CD4-positive, alpha-beta T cell treated with Interleukin-17A for 1 hour (primary cell): ENCODE measurements at places on chromosomes 5 and 9.
A peak's percentile ranks its signal among the peaks of the same experiment; 100 is the strongest.

DNA sequence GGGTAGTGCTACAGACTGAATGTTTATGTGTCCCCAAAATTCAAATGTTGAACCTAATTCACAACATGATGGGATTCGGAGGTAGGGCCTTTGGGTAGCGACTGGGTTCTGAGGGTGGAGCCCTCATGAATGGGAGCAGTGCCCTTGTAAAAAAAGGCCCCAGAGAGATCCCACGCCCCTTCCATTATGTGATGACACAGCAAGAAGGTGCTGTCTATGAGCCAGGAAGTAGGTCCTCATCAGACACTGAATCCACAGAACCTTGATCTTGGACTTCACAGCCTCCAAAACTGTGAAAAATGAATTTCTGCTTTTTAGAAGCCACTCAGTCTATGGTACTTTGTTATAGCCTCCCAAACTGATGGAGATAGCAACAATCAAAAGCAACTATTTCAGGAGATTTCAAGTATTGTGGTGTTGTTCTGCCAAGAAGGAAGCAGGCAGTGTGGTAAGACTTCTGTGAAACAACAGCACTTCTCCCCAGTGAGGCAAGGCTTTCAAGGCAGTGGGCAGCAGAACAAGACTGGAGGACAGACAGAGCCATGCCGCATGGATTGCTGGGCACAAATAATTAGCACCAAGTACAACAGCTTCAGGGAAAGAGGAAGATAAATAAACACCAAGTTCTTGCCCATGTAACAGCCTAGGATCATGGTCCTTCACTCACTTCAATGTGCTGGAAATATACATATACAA, 76.1 kb downstream of the OR2K2 start:
- no peak for DNase-seq

DNA sequence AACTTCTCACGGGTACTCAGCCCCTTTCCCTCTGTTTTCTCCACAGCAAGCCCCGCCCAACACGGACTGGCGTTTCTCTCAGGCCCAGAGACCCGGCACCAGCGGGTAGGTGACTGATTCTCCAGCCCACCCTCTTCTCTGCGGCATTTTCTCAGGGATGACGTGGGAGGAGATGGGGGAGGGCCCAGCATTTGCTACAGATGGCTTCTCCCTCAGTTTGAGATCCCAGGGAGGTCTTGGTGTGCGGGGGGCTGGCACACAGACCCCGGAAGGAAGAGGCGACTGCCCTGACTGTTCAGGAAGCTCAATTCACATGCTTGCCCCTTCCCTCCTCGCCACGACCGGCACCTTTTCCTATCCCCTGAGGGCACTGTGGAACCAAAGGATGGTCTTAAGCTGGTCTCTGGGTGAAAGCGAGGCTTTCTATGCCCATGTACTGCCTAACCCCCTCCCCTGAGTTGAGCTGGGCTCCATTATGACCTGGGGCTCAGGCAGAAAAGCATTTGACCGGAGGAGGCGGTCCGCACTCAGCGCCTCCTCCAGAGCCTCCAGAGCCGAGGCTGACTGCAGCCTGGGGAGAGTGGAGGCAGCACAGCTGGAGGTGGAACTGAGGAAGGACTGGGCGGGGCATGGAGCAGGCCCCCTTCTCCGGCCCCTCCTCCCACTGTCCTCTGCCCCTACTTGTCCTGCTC, 6.0 kb downstream of the PCDHGC5 start:
- DNase-seq = no peak

DNA sequence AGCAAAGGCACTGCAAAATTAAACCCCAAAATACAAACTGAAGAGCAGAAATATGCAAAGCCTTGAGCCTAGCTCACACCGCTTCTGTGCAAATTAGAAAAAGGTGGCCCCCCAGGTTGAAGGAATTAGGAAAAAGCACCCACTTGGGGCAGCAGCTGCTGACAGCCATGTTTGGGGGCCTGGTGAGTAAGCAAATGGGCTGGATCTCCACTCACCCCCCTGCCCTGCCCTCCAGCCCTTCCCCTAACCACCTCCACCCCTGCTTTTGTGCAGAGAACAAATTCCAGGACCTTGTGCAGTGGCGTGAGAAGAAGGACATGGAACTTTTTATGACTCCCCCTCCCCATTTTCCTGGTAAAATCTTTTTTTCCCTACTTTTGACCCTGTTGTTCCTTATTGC, 92.0 kb upstream of the DNAH5 start:
- DNase-seq = no peak

- DNase-seq = no peak
Measured at GRCh38 chr5:134708301-134708700, 30.0 kb upstream of the CAMLG start.

GRCh38 chr5:73390972-73391371, 57.6 kb downstream of the FOXD1 start:
- no peak for DNase-seq

DNA sequence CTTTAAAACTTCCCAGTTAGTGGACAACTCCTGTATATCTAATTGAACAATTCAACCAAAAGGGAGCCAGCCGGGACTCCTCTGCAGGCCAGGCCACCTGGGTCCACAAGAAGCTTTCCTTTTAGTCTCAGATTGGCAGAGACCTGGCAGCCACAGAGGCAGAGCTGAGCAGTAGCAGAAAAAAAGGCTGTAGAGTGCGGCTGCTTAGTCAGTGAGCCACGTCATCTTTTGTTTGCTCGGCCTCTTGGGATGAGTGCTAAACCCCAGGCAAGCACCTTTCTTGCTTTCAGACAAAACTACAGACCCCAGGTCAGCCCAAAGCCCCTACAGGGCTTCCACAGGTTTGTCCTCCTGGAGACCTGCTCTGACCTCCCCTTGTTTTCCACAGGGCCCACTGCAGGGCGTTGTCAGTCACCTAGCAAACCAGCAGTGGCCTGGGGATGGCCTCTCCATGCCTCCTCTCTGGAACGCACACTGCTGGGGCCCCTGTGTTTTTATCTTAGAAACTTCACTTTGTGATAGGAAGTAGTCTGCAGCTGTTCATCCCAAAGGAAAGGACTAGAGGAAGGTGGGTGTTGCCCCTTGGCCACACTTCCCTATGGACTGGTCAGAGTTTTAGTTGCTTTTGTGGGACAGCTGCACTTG, 49.9 kb downstream of the SHB start:
- no peak for DNase-seq

GRCh38 chr5:27267209-27267824, 228.9 kb upstream of the CDH9 start:
- no peak for DNase-seq

DNA sequence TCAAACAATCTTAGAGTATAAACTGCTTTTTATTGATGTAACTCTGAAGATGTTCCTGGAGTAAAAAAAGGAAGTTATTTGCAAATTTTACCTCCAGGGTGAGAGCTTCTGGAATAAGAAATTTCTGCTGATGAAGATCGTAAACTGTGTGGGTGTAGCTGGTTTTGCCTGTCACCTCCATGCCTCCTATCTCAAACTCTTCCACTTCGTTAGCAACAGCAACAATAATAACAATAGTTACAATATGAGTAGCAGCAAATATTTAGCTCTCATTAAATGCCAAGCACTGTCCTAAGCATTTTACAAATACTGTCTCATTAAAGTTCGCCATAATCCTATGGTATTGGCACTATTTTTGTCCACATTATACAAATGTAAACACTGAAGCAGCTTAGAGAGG, 57.9 kb downstream of the GCNT1 start:
- DNase-seq = no peak

DNA sequence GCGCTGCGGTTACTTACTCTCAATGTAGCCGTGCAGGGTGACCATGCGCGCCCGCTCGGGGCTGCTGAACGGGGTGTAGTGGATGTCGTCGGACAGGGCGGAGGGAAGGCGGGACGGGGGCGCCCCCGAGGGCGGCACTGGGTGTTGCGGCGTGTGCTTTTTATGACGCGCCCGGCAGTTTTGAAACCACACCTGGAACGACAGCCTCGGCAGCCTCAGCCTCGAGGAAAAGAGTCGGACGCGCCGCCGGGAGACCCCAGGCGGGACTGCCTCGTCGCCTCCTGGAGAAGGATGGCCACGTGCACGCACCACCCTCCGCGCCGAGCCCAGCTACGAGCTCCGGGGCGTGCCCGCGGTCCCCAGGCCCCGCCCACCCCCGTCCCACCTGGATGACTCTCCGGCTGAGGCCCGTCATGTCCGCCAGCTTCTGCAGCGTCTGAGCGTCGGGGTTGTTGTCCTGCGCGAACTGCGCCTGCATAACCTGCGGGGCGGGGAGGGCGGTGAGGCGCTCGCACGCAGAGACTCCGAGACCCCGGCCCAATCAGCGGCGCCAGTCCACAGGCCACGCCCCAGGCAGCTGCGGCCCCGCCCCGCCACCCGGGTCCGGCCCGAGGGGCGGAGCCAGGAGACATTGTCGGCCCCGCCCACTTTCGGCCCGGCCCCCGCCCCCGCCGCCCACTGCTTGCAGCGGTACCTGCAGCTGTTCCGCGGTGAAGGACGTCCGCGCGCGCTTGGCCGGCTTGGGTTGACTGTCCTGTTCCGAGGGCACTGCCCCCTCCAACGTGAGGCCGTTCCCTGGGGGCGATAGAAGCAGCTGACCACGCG, 15.0 kb downstream of the LHX6 start:
- peak; percentile 49 for DNase-seq

DNA sequence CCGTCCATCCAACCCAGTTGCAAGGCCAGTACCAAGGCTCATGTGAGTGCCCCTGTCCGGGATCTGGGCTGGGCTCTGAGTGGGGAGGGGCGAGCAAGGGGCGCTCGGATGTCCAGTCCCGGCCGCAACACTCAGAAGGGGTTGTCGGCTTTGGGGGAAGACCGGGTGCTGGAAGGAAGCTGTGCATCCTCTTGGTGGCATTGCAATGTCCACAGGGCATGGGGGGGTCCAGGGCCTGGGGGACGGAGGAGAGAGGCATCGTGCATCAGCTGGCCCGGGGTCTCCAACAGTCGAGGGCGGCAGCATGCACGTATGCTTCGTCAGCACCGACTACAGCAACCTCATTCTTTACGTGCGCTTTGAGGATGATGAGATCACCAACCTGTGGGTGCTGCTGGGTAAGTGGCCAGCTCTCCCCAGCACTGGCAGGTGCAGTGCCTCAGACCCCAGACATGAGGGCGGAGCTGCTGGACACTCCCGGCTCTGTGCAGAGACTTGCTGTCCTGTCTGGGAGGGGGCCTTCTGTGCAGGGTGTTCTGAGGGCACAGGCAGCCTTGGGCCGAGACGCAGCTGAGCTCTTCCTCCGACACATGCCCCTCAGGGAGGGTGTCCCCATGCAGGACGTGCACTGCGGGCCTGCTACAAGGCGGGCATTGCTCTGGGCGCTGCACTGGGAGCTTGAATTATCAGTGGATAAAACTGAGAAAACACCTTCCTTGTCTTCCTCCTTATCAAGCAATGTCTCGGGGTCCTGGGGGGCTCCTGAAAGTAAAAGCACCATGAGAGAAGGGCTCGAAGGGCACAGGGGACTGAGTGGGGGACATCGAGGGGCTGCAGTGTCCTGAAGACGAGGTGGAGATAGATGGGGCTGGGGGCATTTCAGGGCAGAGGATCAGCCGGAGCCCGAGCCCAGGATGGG, 22.5 kb downstream of the GLT6D1 start:
- DNase-seq = no peak

DNA sequence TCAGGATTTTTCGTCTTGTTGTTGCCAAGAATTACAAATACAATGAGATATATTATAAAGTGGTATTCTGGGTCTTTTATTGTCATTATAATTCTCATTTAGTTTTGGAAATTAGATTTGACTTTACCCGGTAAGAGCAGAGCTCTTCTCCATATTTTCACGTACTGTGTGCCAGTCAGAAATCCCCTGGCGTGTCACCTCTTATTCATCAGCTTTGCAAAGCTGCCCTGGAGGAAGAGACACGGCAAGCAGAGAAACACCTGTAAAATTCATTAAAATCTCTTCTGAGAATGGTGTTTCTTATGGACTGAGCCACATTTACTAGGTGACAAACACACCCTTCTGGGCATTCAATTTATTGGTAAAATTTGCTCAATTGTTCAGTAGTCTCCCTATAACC, 440.4 kb downstream of the HINT1 start:
- DNase-seq = no peak

GRCh38 chr5:170571281-170571731, 67.5 kb downstream of the KCNIP1 start:
- no peak for DNase-seq

GRCh38 chr9:131263701-131264100, 12.6 kb downstream of the FAM78A start:
- no peak for DNase-seq

DNA sequence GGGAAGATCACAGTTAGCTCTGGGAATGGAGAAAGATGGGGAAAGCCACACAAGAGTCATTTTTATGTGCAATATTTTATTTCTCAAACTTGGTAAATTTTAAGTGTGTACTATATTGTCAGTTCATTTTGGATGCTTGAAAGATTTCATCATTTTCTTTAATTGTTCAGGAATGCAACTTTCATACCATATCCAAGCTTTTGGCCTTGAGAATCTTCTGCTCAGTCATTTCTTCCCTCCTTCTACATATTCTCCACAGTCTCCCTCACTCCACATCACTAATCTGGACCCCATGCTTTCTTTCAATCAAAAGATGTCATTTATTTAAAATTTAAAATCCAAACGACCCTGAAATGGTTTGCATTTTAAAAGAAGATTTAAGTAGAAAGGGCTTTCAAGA, 135.4 kb downstream of the FAM114A2 start:
- DNase-seq = no peak
